ENCODE measurements at places on chromosomes 4 and X.

DNA sequence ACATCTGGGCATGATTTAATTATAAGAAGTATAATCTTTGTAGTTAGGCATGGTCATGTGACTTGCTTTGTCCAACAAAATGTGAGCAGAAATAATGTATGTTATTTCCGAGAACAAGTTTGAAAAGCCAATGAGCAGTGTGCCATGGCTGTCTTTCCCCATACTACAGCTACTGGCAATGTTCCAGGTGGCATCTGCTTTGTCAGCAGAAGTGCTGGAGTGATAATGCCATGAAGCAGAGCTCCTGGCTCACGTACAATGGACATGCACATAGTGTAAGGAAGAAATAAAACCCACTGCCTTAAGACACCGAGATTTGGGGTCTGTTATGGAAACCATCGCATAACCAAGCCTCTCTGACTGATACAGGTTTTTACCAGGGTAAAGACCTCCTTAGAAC lies 212.6 kb upstream of the RASGEF1B start:
- DNase-seq, result no peak

- DNase-seq, result peak; percentile 57
These were observed 88.2 kb downstream of the ATP8A1 start for GRCh38 chr4:42568610-42569207.

DNA sequence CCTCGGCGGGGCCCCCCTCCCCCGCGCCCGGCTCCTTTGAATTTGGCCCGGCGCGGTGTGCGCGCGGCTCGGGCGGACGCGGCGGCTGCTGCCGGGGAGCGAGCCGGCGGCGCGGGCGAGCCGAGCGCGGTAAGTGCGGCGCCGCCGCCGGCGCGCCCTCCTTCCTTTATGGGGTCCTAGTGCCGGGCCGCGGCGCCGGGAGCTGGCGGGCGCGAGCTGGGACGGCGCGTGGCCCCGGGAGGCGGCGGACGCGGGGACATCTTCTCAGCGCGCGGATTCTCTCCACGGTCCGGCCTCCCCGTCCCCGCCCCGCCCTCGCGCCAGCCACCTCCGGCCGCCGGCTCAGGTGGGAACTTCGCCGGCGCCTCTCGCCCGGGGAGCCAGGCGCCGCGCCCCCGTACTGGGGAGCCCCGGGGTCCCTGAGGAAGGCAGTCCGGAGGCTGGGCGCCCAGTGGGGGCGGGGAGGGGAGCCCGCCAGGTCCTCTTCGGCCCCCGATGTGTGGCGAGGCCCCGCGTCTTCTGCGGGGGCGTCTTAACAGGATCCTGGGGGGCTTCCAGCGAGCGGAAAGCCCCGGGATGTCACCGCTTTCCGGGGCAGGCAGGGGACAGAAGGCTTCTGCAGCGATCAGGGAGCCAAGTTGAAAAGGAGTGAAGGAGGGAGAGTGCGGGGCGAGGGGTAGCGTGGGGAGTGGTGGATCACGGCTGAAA lies 98.4 kb upstream of the TENM3 start:
- peak; percentile 14 for DNase-seq

DNA sequence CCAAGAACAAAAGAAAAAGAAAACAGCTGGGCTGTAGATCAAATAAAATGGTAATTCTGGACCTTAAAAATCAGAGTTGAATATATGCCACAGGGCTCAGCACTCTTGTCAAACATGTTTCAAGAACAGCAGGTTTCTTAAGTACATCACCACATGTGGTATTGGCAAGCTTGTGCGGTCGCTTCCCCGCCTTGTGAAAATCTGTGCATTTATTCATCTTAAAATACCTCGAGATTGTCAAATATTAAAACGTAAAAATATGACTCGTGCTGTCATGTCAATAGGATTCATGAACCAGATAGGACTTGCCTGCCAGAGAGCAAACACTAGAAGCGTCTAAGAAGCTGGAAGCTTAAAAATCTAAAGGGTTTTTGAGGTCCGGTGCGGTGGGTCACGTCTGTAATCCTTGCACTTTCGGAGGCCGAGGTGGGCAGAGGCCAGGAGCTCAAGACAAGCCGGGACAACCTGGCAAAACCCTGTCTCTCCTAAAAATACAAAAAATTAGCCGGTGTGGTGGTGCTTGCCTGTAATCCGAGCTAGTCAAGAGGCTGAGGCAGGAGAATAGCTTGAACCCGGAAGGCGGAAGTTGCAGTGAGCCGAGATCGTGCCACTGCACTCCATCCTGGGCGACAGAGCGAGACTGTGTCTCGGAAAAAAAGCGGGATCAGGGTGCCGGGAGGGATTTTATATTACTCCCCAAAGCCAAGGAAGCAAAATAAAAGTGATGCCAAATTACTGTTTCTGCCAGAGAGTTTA lies 40.2 kb upstream of the TMEM154 start:
- DNase-seq, result peak; percentile 2

- DNase-seq, result no peak
These were observed 8.4 kb upstream of the MTNR1A start for GRCh38 chr4:186563761-186564160.

- DNase-seq, result no peak
These were observed 222.4 kb downstream of the SHROOM3 start for GRCh38 chr4:76657443-76657842.

DNA sequence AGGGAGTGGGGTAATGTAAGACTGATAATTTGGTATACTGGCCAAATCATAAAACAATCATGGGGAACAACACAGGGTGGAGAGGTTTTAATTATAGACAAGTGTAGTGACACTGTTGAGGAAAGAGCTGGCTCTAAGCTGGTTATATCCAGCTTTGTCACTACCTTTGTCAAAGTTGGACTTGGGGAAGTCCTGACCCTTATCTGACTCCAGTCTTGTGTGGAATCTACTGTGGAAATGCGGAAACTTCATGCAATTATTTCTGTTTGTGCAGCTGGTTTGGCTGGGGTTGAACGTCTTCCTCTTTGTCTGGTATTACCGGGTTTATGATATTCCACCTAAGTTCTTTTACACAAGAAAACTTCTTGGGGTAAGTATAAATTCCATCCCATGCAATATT lies 2.0 kb downstream of the CYBB start:
- no peak for DNase-seq

DNA sequence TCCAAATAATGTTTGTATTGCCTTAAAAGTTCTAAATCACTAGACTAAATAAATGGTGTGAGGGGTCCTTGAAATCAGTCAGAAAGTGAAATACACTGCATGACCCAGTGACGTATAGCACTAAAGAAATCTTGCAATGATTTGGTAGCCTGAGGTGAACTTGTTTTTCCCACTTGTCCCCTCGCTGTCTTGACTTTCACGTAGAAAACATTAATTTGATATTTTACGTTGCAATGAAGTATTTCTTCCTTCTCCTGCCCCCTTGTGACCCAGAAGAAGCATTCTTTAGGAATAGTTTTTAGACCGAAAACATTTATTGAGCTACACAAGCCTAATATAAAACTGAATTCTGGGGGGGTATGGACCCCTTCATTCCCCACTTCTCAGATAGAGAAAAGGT lies 3.7 kb downstream of the KLB start:
- no peak for DNase-seq

- DNase-seq, result no peak
These were observed 814 bp upstream of the LOC101059915 start for GRCh38 chrX:71666240-71667223.

- no peak for DNase-seq
These were observed 149.1 kb upstream of the ARHGEF9 start for GRCh38 chrX:63934160-63934559.

GRCh38 chr4:128450326-128451120 lies 162.9 kb upstream of the PGRMC2 start:
- DNase-seq, result peak; percentile 37

DNA sequence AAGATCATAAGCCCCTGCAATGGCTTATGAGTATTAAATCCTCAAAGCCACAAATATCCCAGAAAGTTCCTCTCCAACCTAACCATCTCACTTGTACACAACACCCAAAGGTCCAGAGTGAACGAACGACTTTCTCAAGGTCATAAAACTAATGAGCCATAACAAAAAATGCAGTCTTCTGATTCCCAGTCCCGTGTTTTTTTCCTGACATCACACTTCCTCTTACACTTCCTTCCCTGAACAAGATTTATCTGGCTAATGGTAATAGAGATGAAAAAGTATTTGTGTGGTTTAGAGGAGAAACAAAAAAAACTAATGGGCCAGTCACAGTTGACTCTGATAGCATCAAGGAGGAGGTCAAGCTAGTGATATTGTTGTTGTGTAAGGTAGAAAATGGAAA lies 99.5 kb upstream of the KLHL13 start:
- no peak for DNase-seq

DNA sequence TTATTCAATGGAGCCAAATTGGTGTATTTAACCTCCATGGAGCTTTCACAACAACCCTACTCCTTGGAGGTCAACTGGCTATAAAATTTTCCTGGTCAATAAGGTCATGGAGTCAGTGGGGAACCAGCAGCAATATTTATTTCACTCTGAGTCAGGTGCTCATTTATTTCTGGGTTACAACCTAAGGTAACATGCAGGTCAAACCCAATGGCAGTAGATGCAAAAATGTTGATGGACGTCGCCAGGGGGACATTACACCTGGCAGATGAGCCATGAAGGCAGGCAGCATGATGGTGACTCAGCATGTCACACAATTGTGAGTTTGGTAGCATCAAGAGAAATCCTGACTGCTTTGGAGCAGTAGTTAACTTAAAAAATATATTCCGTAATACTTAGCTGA lies 514.1 kb downstream of the IL15 start:
- no peak for DNase-seq

DNA sequence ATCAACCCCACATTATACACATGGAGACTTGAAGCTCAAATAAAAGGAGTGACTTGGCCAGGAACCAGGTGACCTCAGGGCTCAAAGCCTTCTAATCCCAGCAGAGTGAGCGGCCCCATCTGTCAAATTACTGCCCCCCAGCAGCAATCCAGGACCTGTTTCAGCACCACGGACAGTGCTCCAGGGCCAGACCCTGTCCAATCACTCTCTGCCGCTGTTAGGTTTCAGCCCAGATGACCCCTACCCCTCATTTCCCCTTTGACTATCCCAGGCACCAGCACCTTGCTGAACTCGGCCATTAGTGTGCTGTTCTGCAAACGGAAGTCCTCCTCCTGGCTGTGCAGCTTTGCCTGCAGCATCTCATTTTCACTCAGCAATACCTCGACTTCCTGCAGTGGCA lies 5.1 kb downstream of the GRIPAP1 start:
- DNase-seq, result no peak

- peak; percentile 57 for DNase-seq
These were observed 66.4 kb downstream of the HPRT1 start for GRCh38 chrX:134526399-134526798.

- peak; percentile 62 for DNase-seq
These were observed 19.4 kb downstream of the AWAT2 start for GRCh38 chrX:70030301-70030767.

GRCh38 chr4:90241008-90241407 lies 113.8 kb downstream of the CCSER1 start:
- DNase-seq, result no peak

- peak; percentile 56 for DNase-seq
These were observed 45.1 kb downstream of the CHM start for GRCh38 chrX:86002076-86002896.

DNA sequence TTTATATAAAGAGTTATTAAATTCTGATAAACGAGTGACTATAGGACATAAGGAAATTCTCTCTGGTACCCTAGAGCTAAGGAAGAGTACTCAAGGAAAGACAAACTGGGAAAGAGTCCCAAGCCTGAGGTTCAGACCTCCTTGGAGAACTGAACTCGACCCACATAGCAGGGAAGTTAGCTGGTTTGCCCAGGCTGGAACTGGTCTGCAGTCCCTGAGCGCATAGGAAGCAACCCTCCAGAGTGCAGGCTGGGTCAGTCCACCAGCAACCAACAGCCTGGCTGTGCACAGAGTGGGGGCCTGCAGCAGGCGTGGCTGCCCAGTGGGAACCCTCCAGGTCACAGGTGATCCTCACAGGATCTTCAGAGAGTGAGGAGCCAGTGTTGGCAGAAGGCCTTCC lies 114.1 kb downstream of the SOWAHB start:
- DNase-seq, result no peak

DNA sequence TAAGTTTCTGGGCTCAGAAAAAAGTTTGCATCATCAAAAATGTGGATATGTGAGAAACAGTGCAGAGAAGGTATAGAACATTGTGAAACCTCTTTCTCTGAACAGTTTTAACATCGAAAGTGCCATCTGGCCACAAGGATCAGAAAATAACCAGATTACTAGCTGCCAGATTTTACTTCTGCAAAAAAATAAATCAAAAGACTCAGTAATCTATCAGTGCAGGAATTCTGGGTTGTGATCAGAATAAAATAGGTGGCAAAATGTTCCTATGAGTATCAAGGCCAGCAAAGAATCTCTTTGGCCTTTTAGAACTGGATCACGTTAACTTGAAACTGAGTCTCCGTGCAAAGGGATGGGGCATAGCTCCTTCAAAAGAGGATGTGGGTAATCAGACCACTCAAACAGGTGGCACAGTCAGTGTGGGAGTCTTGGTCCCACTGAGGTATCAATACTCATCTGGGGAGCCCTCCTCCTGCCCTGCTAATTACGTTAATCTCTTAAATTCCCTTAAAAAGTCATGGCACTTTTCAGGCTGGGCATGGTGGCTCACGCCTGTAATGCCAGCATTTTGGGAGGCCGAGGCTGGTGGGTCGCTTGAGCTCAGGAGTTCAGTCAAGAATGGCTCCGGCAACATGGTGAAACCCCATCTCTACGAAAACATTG lies 26.7 kb upstream of the RBM47 start:
- DNase-seq, result no peak

- peak; percentile 57 for DNase-seq
These were observed 27.2 kb downstream of the BST1 start for GRCh38 chr4:15729910-15730533.

GRCh38 chr4:121112530-121112929 lies 40.2 kb upstream of the NDNF start:
- DNase-seq, result no peak

- peak; percentile 48 for DNase-seq
These were observed 866 bp upstream of the UVSSA start for GRCh38 chr4:1345903-1346780.

DNA sequence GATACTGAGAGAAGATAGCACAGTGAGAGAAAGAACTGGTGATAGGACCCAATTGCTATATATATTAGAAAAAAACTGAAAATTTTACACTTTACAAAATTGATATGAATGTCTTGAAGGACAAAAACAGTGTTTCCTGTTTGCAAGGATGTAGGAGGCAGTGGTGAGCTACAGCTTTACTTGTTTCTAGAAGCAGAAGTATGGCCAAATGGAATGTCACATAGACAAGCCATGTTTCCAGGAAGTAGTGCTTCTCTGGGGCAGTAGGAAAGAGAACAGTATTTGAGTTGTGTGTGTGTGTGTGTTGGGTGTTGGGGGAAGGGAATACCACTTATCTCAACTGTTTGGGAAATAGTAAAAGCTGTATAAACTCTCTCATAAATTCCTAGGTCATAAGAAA lies 60.9 kb upstream of the IBSP start:
- no peak for DNase-seq

- no peak for DNase-seq
These were observed 49.6 kb downstream of the CHRDL1 start for GRCh38 chrX:110746014-110746413.

DNA sequence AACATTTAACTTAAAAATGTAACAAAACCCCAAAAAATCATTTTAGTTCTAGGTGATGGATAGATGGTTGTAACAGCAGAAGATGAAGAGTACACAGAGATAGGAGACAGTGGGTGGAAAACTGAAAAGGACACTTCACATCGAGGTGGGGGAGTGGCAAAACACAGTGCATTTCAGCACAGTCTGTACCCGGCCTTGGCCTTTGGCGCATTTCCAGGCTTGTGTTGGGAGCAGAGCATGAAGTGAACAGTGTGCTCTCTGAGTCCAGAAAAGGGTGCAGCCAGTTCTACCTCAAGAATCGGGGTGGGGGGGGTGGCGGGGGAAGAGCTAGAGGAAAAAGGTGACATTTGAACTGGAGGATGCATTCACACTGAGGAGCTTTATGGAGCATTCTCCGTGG lies 4.3 kb downstream of the TSPYL2 start:
- DNase-seq, result no peak

Data from fibroblast of skin of back (primary cell).